ENCODE measurements at places on chromosomes 6 and 20. TPM values are rescaled to one million over a fixed set of nuclear protein-coding genes. Genes with fewer than 3 reads are reported as not detected.

BPHL gene
- total RNA-seq: 21.8 TPM

RREB1 gene
- 33.5 TPM for total RNA-seq

MPIG6B gene
- not detected for total RNA-seq

- H3K4me3 ChIP-seq: no peak overlapping the region
- DNase-seq: no peak
- no peaks in the 10 kb centered on the region for H3K36me3 ChIP-seq
- no peak overlapping the region for H3K27ac ChIP-seq
Observed at GRCh38 chr6:140921366-140922226, 1211.1 kb upstream of the GJE1 start.

DNA sequence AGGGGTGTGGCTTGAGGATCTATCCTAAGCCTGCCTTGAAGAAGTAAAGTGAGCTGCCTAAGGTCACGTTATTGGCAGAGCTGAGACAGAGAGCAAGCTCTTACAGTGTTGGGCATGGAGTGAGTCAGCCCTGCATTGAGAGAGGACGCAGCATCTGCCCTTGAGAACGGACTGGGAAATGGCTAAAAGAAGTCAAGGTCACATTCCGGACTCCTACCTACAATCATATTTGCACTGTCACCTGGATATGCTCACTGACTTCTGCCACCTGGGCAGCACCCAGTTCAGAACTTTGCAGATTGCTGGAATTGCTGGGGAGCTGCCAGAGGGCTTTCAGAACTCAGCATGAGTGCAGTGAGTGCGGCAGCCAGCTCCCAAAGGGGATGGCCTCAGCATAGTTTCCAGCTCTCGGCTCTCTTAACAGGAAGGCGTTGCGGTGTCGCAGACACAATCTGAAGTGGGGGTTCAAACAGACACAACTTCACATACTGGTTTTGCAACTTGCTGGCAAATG is 199.3 kb upstream of the SGK1 start:
- H3K36me3 ChIP-seq: no peaks in the 10 kb centered on the region
- H3K27ac ChIP-seq: peak overlapping the region; percentile 87
- H3K4me3 ChIP-seq: no peak overlapping the region
- peaks cover 48% of the 10 kb centered on the region for H3K4me1 ChIP-seq
- no peaks in the 10 kb centered on the region for H3K27me3 ChIP-seq

DNA sequence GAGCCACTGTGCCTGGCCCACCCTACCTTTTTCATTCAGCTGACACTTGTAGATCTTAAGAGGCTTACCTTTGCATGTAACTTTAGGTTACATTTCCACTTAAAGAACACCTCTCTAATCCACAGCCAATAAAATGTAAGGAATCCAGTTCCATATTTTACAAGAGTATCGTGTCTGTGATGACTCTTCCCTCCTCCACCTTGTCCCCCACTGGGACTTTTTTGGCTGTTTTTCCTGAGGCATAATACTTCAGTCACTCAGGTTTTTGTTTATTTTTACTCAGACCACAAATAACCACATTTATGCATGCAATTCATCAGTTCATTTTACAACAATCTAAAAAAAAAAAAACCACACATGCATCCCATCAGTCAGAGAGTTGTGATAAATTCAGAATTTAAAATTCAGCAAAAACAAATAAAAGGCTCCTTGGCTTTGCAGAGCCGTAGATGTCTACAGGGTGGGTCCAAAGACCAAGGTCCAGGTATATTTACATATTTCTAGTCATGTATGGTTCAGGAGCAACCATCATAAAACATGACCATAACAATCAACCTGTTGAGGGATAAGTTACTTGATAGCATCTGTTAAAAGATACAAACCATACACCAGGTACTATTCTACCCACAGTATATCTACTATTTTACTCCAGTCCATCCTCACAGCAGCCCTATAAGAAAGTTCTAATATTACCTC is 9.9 kb downstream of the ATXN1 start:
- H3K36me3 ChIP-seq: no peaks in the 10 kb centered on the region
- peaks cover 48% of the 10 kb centered on the region for H3K4me1 ChIP-seq
- no peaks in the 10 kb centered on the region for H3K27me3 ChIP-seq
- no peak overlapping the region for H3K27ac ChIP-seq
- no peak for DNase-seq

DNA sequence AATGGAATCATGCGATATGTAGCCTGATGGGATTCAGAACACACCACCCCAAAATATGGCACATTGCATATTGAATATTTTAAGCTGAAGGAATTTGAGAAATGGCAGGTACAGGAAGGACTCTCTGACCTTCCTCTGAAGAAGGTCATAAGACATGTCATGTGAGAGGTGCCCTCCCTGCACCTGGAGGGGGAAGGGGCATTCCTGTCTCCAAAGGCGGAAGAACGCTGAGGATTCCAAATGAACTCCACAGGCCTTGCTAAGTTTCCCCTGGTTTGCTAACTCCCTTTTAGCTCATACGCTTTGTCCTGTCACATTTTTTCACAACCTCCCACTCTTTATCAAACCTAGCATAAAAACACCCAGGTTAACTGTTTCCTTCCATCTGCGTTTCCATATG is 347.8 kb downstream of the CDKAL1 start:
- no peak overlapping the region for H3K4me3 ChIP-seq
- peaks cover 27% of the 10 kb centered on the region for H3K4me1 ChIP-seq
- H3K27ac ChIP-seq: no peak overlapping the region
- no peaks in the 10 kb centered on the region for H3K36me3 ChIP-seq

GRCh38 chr6:149354009-149354408 is 36.5 kb downstream of the TAB2 start:
- H3K27ac ChIP-seq: no peak overlapping the region
- H3K4me3 ChIP-seq: no peak overlapping the region
- no peaks in the 10 kb centered on the region for H3K27me3 ChIP-seq
- no peaks in the 10 kb centered on the region for H3K36me3 ChIP-seq
- H3K4me1 ChIP-seq: peaks cover 4% of the 10 kb centered on the region

GRCh38 chr6:161048641-161049040 is 57.1 kb downstream of the MAP3K4 start:
- DNase-seq: no peak
- H3K36me3 ChIP-seq: no peaks in the 10 kb centered on the region
- H3K4me1 ChIP-seq: no peaks in the 10 kb centered on the region
- no peaks in the 10 kb centered on the region for H3K27me3 ChIP-seq
- no peak overlapping the region for H3K27ac ChIP-seq

DNA sequence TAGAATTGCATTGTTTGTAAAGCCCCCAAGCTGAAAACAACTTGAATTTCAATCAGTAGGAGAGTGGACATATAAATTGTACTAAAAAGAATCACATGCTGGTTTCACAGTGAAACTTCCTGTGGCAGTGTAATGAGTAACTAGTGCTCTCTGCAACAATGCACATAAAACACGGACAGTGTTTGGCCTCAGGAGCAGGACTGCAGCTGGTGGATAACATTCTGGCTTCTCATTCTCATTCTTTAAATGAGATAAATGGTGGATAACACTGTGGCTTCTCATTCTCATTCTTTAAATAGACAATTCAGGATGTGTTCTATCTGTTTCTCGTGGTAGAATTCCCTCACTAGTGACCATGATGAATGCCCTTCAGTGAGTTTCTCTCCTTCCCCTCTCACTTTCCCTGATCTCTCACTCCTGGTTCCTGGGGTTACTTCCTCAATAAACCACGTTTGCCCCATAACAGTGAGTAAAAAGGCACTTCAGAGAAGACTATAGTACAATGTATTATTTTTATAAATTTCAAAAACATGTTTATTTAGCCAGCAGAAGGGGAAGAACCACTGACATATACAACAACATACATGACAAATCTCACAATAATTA is 59.9 kb downstream of the SLC22A2 start:
- H3K36me3 ChIP-seq: no peaks in the 10 kb centered on the region
- H3K4me1 ChIP-seq: no peaks in the 10 kb centered on the region
- no peaks in the 10 kb centered on the region for H3K27me3 ChIP-seq
- DNase-seq: peak; percentile 21

DNA sequence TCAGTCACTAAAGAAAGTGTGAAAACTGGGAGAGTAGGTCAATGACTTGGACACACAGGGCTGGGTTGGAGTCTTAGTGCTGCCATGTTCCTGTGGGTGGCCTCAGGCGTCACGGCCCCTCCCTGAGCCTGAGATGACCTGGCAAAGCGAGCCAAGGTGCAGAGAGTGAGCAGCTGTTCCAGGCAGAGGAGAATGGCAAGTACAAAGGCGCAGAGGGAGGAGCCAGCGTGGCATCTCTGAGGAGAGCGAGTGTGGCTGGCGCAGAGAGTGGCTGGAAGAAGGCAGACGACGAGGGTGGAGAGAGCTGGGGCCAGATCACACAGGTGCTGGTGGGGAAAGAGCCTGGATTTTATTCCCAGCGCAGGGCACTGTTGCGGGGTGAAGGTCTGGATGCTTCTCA is 20.6 kb upstream of the CHMP4B start:
- no peak overlapping the region for H3K4me3 ChIP-seq
- H3K27ac ChIP-seq: peak overlapping the region; percentile 77
- H3K36me3 ChIP-seq: no peaks in the 10 kb centered on the region
- H3K4me1 ChIP-seq: peaks cover 50% of the 10 kb centered on the region

GRCh38 chr20:13337090-13337784 is 116.2 kb downstream of the ISM1 start:
- H3K27me3 ChIP-seq: no peaks in the 10 kb centered on the region
- DNase-seq: no peak
- peaks cover 4% of the 10 kb centered on the region for H3K4me1 ChIP-seq
- H3K27ac ChIP-seq: peak overlapping the region; percentile 62
- H3K36me3 ChIP-seq: no peaks in the 10 kb centered on the region
- no peak overlapping the region for H3K4me3 ChIP-seq
